ENCODE measurements at places on chromosomes 6 and 20.

DNA sequence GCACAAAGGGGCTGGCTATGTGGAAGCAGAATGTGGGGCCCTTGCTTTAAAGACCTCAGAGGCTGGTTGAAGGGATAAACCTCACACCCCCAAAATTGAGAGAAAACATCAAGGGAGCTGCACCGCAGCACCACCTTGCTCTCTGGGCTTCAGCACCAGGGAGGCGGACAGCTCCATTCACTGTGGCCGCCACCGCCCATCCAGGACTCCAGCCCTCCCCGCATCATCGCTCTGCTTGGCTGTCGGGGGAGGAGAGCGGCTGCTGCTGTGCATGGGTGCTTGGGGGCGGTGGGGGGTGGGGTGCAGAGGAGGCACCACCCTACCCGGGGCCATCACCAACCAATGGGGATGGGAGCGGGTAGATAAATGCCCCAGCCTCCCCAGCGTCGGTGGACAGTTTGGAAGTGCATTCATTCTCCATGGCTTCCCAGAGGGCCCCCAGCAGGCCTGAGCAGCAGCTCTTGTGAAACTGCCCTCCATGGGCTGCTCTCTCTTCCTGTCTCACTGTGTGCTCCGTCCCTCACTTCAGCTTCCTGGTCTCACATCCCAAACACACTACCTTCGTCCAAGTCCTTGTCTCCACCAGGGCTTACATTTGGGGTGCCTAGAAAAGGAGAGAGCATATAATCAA, 75.7 kb upstream of the BHLHE23 start:
- DNase-seq = no peak

GRCh38 chr20:10654250-10654610, 19.6 kb downstream of the JAG1 start:
- no peak for DNase-seq

DNA sequence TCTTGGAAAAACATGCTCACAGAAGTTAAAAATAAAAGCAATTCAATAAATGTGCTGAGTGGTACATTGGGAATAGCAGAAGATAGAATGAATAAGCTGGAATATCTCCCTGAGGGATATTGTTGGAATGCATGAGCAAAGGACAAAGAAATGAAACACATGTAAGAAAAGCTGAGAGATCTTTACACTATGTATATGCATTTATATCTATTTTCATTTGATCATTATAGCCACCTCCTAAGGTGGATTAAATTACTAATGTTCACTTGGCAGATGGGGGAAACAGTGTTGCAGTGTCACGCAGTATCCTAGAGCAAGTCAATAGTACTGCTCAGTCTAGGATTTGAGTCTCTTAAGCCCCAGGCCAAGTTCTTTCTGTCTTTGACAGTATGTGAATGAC, 542.0 kb upstream of the MARCKS start:
- DNase-seq = no peak

GRCh38 chr6:116338943-116339342, 31.8 kb upstream of the DSE start:
- DNase-seq = no peak

GRCh38 chr6:111754423-111754822, 118.8 kb downstream of the FYN start:
- DNase-seq = no peak

DNA sequence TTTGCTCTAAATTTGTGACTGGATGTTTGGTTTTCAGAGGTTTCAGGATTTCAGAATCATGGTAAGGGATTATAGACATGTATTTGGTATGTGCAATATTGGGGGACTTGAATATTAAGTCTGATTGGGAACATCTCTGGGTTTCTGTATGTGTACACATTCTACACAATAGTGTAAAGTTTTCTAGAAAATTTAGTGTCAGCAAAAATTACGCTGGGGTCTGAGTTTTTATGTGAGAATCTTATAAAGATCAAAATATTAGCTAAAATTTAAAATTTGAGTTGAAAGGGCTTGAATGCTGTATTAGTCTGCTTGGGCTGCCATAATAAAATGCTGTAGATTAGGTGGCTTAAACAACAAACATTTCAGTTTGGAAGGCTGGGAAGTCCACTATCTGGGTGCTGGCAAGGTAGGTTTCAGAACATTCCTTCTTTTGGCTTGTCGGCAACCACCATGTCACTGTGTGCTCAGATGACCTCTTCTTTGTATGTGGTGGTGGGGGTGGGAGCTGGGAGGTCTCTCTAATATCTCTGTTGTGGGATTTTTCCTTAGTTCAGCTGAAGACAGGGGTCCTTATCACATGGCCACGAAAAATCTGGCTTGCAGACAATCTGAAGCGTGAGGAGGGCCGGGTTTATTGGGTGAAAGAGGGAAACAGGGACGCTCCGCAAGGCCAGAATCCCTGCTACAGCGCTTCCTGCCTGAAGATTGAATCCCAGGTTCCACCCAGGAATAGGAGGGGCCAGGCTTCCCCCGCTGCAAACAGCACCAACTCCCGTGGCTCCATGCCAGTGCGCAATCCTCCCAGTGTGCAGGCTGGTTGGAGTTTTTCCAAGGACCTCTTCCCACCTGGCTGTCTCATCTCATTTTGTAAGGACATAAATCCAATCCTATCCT, 299.7 kb downstream of the PLCB1 start:
- DNase-seq = no peak

- no peak for DNase-seq
These were observed 113.7 kb downstream of the FAM217A start for GRCh38 chr6:3965071-3965718.

GRCh38 chr6:106254636-106255035, 70.9 kb downstream of the ATG5 start:
- DNase-seq = no peak

DNA sequence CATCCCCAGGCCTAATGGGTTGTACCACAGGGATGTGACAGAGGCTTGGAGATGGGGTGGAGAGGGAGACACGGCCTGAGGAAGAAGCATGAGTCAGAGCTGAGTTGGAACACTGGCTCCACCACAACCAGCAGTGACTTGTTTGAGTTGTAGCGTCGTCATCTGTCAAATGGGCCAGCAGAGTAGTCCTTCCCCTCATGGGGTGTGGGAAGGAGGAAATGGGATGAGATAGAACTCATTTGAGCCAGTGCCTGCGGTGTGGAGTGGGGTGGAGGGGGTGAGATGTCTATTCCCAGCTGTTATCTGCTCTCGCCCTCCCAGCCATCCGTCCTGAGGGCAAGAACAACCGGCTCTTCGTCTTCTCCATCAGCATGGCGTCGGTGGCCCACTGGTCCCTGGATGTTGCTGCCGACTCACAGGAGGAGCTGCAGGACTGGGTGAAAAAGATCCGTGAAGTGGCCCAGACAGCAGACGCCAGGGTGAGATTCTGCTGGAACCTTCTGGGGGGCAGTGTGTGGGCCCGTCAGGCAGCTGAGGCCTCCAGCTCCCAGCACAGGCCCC, 32.5 kb downstream of the PLCG1 start:
- peak; percentile 27 for DNase-seq

DNA sequence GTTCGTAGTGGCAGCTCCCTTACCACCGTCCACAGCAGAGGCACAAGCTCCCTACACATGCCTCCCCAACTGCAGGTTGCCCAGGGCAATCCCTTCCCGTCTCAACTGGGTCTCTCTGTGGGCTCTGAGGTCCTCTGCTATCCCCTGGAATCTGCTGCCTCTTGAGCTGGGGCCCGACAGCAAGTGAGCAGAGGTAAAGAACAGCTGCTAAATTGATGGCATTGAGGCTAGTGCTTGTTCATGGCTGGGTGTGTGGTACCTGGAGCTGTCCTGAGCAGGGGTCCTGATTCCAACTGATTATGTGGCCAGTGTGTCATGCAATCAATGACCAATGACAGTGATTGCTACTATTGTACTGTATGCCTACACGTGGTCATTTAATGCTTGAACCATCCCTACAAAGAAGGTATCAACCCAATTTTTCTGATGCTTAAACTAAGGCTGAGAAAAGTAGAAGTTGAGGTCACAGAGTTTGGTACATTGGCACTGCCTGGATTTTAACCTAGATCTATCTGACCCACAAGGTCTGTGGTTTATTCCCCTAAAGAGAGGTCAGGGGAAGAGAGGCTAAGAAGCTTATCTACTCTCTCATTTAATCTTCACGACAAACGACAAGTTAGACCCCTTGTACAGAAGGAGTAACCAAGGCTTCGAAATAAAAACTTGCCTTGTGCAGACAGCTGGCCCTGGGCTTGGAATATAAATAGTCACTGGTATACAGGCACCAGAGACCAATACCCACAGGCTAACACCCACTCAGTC, 41.1 kb downstream of the HNF4A start:
- no peak for DNase-seq

Measured in left hindlimb (tissue), 1 donor.